ENCODE measurements at places on chromosomes 1 and 21.

GRCh38 chr1:54663725-54664124, 22.1 kb downstream of the MROH7 start:
- no peak for DNase-seq

- DNase-seq: no peak
Observed at GRCh38 chr1:61280452-61280851, 198.1 kb downstream of the NFIA start.

GRCh38 chr1:238823416-238823815, 563.0 kb upstream of the CHRM3 start:
- no peak for DNase-seq

DNA sequence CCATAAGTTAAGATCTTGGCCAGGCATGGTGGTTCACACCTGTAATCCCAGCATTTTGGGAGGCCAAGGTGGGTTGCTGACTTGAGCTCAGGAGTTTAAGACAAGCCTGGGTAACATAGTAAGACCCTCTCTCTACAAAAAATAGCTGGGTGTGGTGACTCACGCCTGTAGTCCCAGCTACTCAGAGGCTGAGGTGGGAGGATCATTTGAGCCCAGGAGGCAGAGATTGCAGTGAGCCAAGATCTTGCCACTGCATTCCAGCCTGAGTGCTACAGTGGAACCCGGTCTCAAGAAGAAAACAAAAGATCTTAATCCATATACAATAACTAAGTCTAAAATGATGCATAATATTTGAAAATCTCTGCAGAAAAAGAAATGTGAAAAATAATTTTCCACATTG, 165.5 kb upstream of the NR5A2 start:
- DNase-seq: no peak

- DNase-seq: no peak
Observed at GRCh38 chr1:197807216-197807615, 31.9 kb upstream of the DENND1B start.

GRCh38 chr1:86197206-86197855, 40.8 kb upstream of the COL24A1 start:
- no peak for DNase-seq

DNA sequence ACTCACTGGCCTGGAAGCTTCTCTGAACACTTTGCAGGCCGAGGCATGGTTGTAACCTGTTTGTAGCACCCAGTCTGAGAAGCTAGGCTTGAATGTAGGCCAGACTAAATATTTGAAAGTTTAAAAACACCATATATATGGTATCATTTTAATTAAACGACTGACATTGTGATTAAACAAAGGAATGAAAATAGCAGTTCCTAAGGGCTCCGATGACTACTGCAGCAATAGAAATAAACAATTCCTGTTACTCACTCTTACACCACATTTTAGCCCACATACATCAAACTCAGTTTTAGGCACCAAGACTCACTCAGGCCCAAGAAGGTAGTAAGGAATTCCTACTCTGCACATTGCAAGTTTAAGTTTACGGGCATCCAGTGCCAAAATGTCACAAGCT, 281.2 kb downstream of the AKT3 start:
- DNase-seq: no peak

- no peak for DNase-seq
Observed at GRCh38 chr1:182143825-182144645, 82.5 kb upstream of the ZNF648 start.

- DNase-seq: no peak
Observed at GRCh38 chr1:225446595-225446960, 18.7 kb upstream of the LBR start.

DNA sequence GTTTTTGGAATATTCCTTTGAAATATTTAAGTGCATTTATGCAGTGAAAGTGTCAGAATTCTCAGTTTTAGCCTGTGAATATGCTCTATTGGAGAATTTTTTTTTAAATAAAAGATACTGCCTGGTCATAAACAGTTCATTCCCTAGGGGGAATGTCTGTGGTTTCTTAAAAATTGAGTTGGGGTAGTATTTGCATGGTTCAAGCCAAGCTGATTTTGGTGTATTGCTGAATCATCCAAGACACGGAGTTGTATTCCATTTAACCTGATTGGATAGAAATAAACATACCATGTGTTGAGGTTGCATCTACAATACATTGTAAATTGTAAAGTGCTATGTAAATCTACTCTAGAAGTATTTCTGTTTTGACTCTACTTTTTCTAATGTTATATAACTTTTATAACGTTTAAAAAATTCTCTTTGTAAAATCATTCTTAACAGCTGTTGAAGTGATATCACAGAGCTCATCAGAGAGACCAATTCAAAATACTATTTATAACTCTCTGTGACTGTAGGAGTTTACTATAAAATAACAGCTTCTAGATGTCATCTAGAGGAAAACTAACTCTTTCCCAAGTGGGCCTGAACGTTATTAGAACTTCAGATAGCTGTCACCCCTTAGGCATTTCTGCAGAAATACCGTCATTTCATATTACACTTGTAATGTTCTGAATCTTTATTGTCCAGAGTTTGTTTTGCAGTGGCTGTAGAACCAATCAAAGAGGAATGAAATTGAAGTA, 199.1 kb downstream of the USP25 start:
- no peak for DNase-seq

DNA sequence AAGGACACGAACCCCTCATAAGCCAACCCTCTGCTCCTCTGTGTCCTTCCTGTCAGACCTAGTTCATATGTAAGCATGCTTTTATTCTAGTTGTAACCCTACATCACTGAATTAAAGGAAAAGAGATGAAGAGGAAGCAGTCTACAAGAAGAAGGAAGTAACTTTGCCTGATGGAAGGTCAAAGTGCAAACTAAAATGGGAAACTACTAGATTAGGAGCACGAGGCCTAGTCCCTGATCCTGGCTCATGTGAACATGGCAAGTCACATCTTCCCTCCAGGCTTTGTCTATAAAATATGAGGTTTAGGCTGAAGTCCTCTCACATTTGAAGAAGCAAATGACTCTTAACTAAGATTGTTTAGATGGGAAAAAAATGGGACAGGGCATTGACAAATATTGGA, 13.2 kb downstream of the ZMYND12 start:
- DNase-seq: no peak

- DNase-seq: no peak
Observed at GRCh38 chr1:39134768-39135333, 69.6 kb upstream of the MACF1 start.

- no peak for DNase-seq
Observed at GRCh38 chr1:58981392-58981791, 197.5 kb upstream of the JUN start.

GRCh38 chr1:1273512-1274298, at the start of gene UBE2J2:
Gene UBE2J2, minus strand, starts transcription at chr1:1273854. Its CDS starts 5,862 bp downstream, at chr1:1267992.
- peak; percentile 91 for DNase-seq

DNA sequence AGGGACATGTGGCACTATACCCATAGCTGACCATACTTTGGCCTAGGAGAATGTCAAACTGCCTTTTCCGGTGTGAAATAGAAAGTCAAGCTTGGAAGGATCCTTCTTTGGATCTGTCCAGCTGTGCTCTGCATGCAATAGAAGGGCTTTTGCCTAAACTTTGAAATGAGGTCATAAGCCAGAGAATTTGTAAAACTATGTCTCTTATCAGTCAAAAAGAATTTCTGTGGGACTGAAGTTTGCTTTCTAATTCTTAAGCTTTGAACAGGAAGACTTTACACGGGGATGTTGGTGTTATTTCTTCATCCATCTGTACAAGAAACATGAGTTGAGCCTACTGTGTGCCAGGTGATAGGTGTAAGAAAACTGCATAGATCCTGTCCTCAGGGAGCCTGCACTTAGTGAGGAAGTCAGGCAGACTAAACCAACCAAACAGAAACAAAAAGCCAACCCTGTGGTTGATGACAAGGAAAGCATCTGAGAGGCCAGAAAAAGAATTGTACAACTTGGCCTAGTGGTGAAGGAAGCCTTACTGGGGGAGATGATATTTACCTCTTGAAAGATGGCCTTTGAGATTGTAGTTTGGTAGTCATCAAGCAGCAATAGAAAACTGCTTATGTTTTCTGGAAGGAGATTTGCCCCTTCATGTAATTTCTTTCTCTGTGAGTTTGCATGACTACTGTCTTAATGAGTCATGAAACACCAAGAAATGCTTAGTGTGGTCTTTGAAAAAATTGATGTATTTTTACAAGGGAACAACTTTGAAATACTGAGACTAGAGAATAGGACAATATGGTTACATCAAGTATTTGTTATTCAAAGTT, 24.8 kb downstream of the TGFB2 start:
- no peak for DNase-seq

DNA sequence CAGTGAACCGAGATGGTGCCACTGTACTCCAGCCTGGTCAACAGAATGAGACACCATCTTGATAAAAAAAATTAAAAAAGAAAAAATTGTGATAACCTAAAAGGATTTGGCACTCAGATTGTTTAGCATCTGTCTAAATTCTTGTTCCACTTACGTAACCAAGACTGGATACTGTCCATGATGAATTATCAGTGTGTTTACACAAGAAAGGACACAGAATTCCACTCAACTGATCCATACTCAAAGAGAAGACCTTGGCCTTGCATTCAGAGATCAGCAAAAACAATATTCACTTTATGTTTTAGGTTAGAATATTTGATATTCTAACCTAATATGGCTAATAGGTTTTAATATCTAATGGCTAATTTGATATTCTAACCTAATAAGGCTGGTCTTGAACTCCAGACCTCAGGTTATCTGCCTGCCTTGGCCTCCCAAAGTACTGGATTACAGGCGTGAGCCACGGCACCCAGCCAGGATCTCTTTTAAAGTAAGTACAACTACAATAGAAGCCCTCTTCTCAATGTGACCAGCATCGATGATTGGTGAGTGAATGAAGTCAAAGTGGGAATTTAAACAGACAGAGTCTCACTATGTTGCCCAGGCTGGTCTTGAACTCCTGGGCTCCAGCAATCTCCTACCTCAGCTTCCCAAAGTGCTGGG, 43.1 kb upstream of the COX20 start:
- no peak for DNase-seq

GRCh38 chr1:63753591-63753990, 20.2 kb upstream of the ROR1 start:
- no peak for DNase-seq

GRCh38 chr1:170239445-170239844, 93.7 kb downstream of the NTMT2 start:
- DNase-seq: no peak

- DNase-seq: no peak
Observed at GRCh38 chr1:27179379-27179778, 24.5 kb upstream of the SLC9A1 start.

GRCh38 chr21:31667639-31668038, 8.1 kb downstream of the SOD1 start:
- no peak for DNase-seq

GRCh38 chr1:151975311-151976014, 18.2 kb downstream of the S100A10 start:
- no peak for DNase-seq

- no peak for DNase-seq
Observed at GRCh38 chr1:28526886-28527285, 21.0 kb downstream of the RCC1 start.

DNA sequence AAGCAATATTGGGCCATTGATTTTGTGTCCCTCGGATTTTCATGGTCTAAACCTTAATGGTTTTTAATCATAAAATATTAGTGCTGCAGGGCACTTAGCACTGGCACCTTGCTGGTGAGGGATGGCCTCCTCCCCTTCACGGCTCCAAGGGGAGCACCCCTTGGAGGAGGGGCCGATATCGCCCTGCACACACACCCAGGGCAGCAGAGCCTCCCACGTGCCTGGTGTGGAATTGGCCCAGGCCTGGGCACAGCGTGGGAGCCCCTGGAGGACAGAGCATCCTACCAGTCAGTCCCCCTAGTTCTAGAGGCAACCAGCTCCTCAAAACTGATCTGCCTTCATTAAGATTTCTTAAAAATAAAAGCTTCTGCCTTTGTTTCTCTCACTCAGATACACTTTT, 90.7 kb upstream of the CSF3R start:
- DNase-seq: no peak

DNA sequence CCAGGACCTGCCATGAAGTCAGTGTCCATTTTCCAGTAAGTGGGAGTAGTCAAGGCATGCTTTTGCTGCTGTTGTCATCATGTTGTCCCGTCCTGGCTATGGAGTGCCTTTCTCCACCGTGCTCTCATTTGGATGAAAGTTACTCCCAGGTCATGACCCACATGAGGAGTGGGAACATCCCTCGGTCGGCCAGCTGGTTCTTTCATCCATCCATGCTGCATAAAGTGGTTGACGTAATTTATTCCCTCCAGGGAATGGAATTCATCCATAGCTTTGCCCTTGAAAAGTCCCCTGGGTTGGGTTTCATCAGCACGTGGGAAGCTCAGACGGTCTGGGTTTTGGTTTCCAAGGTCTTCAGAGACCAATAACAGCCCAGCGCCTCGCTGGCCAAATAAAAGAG, 11.6 kb downstream of the PLA2G2A start:
- DNase-seq: no peak

DNA sequence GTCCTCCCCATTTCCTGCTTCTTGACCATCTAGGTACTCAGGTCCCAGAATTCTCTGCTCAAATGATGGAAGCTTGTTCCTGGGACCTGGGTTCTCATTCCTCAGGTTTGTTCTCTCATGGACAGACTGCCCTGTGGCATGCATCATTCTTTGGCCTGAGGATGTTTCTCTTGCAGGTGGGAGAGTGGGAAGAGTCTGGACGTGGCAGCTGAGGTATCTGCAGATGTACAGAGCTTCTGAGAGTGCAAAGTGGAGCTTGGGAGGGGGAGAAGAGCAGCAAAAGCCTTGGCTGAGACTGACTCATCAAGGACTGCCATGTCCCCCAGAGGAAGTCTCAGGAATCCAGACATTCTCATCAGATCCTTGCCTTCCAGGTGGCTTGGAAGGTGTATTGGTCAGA, 63.1 kb downstream of the HSPA13 start:
- DNase-seq: no peak

DNA sequence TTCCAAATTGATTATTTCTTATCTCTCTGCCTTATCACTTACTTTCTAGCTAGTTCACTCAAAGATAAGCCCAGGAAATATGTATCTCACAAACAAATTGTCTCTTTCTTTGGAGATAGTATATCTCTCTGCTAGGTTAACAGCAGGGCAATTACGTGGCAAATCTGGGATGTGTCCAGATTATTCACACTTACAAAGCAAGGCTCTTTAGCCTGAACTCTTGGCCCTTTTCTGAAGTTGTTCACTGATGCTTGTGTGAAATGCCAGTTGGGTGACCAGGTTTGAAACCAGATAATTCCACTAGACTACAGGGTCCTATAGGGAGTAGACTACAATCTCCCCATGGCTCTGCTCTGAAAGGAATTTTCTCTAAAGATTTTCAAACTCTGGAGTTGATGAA, 30.8 kb upstream of the FAM78B start:
- DNase-seq: no peak

GRCh38 chr1:207654320-207654719, 9.4 kb downstream of the CR1L start:
- no peak for DNase-seq

All from stimulated activated CD4-positive, alpha-beta T cell treated with anti-CD3 and anti-CD28 coated beads, Interleukin-1b, Interleukin-23, amount 100 ng/mL, for 24 hours (primary cell).